Activated T-helper 9 cell treated with anti-CD3 and anti-CD28 coated beads, Interleukin-2, amount 50 U/mL, for 16 hours (primary cell): ENCODE measurements at places on chromosomes 3 and 15.

GRCh38 chr3:53729159-53729558 lies 117.1 kb downstream of the CHDH start:
- DNase-seq: no peak

DNA sequence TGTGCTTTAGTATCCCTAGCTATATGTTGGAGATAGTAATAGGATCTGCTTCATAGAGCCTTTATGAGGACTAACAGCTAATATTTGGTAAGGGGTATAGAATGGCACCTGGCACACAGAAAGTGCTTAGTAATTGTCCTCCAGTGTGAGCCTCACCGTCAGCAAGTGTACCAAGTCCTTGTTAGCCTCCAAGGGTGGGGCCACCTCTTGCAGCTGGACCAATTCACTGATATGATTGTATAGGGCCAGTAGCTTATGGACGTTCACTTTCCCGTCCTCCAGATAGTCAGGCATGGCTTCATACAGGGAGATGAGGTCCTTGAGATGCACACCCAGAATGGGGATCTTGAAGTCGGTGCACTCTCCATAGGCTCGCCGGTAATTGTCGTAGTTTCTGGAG lies 53.6 kb downstream of the FAM98B start:
- DNase-seq: no peak

DNA sequence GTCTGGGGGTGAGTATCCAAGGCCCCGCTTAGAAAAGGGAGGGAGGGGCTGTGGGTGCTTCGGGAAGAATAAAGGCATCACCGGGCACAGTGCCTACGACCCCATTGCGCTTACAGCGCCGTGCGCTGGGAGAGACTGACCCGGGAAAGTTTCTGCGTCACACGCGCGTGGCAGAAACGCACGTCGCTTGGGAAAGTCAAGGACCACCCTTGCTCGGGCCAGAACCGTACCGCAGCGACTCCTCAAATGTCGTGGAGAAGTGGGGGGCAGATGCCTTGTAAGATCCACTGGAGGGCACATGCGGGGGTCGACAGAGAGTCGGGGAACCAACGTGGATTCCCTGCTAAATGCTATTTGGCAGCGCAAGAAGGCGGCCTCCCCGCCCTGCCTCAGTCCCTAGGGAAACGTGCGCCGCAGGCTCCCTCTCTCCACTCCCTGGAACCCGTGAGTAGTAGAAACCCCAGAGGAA lies 2.4 kb downstream of the ADAMTS9 start:
- DNase-seq: no peak

DNA sequence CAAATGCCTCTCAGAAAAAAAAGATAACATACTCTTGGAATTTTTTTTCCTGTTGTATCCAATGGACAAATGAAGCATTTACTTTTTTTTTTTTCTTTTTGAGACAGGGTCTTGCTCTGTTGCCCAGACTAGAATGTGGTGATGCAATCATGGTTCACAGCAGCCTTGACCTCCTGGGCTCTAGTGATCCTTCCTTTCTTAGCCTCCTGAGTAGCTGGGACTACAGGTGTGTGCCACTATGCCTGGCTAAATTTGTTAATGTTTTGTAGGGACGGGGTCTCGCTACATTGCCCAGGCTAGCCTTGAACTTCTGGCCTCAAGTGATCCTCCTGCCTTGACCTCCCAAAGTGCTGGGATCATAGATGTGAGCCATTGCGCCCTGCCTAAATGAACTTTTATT lies 167.2 kb downstream of the ISL2 start:
- no peak for DNase-seq

DNA sequence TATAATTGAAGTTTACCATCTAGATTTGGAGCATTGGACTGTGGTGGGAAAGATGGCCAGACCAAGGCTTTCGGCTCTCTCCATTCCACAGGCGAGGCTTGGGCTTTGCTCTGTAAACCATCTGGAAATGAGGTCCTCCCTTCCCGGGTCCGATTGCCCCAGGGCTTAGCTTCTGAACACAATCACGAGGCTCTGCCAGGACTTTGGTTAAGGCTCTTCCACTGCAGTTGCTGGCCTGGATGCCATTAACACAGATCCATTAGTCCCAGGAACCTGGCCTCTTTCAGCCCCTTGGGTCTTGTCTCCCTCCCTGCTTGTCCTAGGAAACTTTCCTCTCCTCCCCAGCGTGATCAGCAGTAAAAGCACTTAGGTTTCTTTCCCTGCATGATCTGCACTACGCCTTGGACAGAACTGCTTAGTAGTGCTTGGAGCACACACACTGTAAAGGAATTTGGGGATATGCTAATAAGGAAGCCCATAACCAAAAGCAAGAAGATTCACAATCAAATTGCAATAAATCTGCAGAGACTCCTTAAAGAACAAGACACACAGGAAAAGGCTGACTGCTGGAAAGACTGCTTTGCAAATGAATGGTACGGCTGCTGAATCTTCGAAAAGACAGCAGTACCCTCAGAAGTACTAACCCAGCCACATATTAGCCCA lies 154.3 kb downstream of the ECT2 start:
- DNase-seq: no peak

DNA sequence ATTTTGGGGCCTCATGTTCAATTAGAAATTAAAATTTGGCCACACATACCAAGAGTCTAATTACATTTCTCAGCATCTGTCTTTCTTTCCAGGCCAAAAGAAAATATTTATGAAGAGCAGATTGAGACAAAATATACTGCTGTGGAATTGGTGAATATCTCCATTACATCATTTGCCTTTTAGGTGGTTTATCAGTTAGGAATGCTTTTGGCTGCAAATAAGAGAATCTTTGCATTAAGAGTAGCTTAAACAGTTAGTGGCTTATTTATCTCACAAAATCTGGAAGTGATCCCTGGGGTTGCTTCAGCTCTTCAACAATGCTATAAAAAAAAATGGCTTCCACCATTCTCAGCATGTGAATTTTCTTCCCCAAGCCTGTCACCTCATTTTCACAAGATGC lies 308.7 kb downstream of the MAGI1 start:
- DNase-seq: no peak

DNA sequence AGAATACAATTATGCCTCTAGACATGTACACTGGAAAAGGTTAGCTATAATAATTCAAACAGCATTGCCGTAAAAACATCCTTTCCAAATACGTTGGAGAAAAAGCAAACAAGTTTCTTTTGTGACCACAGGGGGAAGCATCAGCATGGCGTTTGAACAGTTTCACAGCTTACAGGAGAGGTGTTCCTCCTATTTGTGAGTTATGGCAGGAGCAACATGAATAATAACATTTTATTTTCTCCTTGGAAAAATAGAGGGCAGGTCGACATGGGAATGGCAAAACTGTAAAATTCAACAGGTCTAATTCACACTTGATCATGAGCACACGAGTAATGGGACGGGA lies 39.7 kb upstream of the GADL1 start:
- DNase-seq: no peak

DNA sequence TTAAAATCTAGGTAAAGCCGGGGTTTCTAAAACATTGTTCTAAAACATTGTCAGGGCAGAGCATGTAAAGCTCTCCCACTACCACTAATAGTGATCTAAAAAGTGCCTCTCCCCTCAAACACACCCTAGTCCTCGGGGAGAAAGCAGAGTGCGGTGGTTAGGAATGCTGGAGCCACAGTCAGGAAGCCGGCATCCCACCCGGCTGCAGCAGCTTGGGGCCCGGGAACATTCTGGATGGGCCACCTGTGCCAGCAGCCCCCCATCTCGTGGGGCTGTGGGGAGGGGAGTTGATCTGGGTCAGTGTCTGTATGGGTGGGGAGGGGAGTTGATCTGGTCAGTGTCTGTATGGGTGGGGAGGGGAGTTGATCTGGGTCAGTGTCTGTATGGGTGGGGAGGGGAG lies 176.9 kb downstream of the APBA2 start:
- DNase-seq: no peak

DNA sequence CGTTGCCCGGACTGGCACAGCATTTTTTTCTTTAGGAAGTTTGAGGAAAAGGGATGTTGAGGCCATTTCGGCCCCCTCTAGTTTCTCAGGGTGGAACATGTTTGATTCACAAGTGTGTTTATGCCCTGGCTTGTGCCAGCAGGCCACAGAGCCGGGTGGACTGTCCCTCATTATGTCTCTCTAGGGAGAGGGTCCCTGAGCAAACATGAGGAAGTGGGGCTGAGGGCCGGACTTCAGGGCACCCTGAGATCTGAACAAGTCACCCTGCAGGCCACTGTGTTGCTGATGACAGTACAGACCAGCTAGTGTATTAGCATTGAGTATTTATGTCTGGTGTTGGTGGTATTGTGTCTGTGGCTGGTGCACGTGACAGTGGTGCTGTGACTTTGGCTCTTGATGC lies 34.9 kb downstream of the RNU5B-1 start:
- DNase-seq: no peak

DNA sequence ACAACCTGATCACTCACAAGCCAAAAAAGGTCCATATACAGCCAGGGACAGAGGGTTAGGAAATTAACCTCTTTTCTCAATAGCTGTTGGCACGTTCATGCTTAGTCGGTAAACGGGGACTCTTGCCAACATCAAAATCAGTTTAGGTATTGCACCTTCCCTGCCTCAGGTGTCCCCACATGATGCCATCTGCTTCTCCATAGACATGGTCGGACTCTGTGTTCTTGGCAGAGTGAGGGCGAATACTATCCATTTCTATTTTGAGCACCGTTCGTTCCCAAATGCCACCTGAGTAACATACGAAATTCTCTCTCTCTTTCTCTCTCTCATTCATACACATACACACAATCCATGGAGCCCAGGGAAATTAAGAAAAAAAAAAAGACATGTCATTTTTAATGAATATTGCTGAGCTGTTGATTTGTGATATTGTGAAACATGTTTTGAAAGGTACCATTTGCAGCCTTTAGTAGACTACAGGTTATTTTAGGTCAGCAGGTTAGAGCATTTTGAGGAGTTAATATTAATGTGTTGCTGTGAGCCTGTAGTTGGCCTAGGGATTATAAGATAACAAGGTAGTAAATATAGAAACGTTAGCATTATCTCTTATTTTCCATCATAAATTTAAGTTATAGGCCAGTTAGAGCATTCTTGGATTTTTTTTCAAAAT lies 78.5 kb downstream of the GHSR start:
- DNase-seq: no peak

DNA sequence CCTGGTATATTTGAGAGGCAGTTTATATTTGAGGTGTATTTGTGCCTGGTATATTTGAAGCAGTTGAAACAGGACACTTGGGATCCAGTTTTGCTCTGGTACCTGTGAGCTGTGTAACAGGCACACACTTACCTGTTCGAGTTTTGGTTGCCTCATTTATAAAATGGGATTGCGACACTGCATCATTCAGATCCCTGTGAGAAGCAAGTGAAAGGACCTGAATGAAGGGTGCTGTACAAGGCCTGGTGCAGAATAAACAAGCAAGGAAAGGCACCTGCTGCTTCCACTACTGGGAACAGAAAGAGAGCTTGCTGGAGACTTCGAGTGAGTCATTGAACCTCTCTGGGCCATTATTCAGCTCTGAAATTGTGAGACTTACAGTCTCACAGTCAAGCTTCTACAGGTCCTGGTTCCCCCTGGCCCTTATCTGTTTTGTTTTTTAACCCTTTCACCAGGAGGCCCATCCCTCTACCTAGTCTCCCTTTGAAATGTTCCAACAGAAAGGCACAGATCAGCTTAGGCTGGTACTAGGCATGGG lies 11.5 kb downstream of the FETUB start:
- DNase-seq: no peak

GRCh38 chr3:31919528-31919927 lies 61.5 kb downstream of the OSBPL10 start:
- no peak for DNase-seq

- no peak for DNase-seq
Observed at GRCh38 chr15:99981191-99981647, 248.0 kb upstream of the LYSMD4 start.

- DNase-seq: no peak
Observed at GRCh38 chr15:61337541-61337940, 108.4 kb upstream of the RORA start.

DNA sequence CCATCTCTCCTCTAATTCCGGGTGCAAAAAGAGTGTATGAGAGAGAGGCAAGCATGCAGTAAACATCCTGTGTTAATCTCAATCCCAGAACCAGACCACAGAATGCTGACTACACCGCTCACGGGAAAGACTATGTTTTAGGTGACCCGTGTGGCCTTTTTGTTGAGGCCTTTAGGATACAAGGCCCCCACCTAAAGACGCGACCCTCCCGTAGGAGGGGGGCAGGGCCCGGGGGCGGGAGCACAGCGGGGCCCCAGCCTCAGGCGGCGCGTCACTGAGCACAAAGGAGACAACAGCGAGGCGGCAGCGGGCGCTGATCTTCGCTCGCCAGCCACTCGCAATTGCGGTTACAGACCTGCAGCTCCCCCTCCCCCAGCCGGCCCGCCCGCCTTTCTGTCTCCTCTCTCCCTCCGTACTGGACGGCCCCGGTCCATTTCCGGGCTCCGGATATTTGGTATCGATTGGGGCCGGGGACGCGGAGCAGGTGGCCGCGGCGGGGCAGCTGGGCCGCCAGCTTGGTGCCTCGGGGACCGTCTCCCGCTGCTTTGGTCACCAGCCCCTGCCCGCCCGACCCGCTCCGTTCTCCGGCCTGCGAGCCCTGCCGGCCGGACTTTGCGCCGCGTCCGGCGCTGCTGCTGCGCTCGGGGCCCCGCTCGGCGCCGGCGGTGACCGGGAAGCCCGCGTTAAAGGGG lies at the start of gene CCDC50:
TSS of gene CCDC50 (plus strand) at position 433 of the 692 bp plus-strand sequence. CDS start 281 bp downstream, outside the sequence.
- peak; percentile 28 for DNase-seq

DNA sequence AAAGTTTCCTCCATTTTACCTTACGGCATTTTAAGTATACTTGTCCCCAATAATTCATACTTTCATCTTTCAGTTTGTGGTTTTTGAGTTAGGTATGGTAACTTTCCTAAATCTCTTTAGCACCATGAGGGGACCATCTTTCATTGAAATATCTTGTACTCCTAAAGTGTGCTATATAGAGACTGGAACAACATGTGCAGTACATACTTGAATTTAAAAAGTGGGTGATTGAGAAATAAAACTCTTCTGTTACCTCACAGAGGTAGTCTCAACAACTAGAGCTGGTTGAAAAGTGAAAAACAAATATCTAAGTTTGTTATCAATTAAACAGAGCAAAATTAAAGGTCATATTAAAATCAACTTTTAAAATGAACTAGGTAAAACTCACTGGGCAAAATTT lies 423.1 kb downstream of the ROBO2 start:
- DNase-seq: no peak

DNA sequence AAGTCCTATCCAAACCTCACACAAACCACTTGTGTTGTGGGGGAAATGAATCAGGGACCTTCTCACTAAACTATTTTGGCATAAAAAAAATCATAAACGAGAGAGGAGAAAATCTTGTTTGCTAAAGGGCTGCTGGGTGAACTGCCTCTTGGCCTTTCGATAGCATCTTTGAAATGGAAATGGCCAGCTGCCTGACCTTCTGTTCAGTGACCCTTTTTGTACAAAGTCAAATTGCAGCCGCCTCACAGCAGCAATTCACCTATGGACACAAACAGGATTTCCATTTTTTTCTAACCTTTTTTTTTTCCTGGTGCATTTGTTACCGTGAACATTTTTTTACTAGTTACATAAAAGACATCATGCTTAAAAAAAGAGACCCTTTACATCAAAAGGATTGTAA lies 89.0 kb upstream of the ONECUT1 start:
- no peak for DNase-seq

- DNase-seq: no peak
Observed at GRCh38 chr3:123270818-123271217, 69.1 kb downstream of the SEC22A start.

- DNase-seq: no peak
Observed at GRCh38 chr3:142850395-142851023, 38.4 kb downstream of the PCOLCE2 start.
